ENCODE measurements at places on chromosomes 13 and 19. TPM values are rescaled to one million over a fixed set of nuclear protein-coding genes. Genes with fewer than 3 reads are reported as not detected.
A peak's percentile ranks its signal among the peaks of the same experiment; 100 is the strongest.

DNA sequence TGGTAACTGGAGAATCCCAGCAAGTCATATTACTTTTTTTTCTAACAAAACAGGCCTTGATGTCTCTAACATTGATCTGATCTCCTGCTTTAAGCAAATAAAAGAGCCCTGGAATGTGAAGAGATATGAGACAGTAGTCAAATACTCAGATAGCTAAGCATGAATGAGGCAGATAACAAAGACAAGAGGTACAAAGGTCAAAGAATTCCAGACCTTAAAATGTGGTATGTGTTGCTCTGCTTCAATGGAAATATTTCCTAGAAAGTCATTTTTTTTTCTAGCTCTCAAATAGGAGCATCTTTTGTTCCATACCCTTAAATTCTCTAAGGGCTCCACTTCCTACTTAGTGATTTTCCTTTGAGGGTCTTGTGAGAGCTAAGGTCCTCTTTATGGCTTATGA lies 54.6 kb downstream of the ZNF254 start:
- no peaks in the 10 kb centered on the region for H3K27me3 ChIP-seq
- H3K27ac ChIP-seq: no peak overlapping the region
- no peak for DNase-seq
- H3K4me1 ChIP-seq: no peaks in the 10 kb centered on the region
- no peak overlapping the region for H3K4me3 ChIP-seq

DNA sequence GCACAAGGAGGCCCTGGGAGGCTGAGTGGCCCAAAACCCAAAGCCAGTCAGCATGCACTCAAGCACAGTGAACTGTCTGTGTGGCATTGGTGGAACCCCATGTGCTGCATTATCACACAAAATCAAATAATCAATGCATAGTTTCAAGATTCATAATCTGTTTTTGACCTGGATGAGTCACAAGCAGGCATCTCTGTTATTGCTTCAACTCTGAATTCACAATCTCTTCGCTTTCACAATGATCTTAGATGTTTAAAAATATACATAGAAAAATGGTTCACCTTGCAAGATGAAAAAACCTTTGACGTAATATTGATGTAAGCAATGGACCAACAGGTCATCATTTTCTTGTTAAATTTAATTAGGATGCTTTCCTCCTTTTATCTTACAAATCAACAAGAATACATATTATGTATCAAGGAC lies 455.4 kb downstream of the IRS2 start:
- DNase-seq: no peak
- no peaks in the 10 kb centered on the region for H3K36me3 ChIP-seq
- peaks cover 2% of the 10 kb centered on the region for H3K27me3 ChIP-seq
- H3K4me3 ChIP-seq: no peak overlapping the region

- no peak overlapping the region for H3K4me3 ChIP-seq
- peaks cover 2% of the 10 kb centered on the region for H3K27me3 ChIP-seq
- DNase-seq: no peak
- H3K27ac ChIP-seq: no peak overlapping the region
Observed at GRCh38 chr19:46812977-46813838, 24.8 kb upstream of the SLC1A5 start.

DNA sequence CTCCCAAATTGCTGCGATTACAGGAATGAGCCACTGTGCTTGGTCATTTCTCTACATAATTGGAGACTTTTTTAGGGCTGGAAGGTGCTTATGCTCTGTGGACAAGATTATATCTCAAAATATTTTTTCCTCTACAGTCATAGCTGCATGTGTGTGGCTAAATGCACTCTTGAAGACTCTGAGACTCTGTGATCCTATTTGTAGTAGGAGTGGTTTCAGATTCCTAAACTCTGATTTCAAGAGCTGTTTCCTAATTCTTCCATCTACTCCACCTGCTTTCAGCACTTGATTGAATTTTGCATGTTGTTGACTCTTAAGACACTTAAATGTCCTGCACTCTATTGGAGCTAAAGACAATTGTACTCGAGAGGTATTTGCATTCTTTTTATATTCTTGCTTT lies 78.0 kb downstream of the KLF5 start:
- no peaks in the 10 kb centered on the region for H3K36me3 ChIP-seq
- no peak overlapping the region for H3K4me3 ChIP-seq
- H3K4me1 ChIP-seq: peaks cover 4% of the 10 kb centered on the region
- H3K27ac ChIP-seq: no peak overlapping the region

Gene ELSPBP1
- total RNA-seq: not detected

DNA sequence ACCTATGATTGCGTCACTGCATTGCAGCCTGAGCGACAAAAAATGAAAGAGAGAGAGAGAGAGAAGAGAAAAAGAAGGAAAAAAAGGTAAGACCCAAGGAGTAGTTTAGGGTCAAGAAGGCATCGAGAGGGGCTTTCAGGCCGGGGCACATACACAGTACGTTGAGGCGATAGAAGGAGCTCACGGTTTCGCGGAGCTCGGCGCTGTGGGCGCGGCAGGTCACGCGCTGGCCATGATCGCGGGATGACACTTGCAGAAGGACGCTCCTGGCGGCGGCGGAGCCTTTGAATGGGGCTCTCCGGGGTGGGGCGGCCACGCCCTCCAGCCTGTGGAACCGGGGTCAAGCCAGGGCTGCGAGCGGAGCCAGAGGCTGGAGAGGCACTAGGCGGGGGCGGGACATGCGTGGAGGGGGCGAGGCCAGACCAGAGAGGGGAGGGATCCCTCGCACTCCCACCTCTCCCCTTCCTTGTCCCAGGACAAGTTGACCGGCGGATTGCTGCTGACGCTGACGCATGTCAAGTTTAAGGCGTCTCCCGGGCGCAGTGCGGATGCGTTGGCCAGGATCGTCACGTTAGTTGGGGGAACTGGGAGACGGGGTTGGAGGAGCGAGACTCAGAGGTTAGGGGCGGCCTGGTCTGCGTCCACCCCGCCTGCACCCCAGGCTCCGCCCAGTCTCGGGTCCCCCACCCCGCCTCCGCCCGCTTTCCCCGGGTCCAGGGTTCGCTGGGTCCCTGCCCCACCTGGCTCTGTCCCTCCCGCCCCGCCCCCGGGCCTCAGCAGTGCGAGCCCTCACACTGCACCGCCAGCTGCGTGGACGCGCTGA lies 6.9 kb downstream of the NPHS1 start:
- H3K4me3 ChIP-seq: peak overlapping the region; percentile 72
- peaks cover 23% of the 10 kb centered on the region for H3K27me3 ChIP-seq
- no peaks in the 10 kb centered on the region for H3K36me3 ChIP-seq
- DNase-seq: no peak

DNA sequence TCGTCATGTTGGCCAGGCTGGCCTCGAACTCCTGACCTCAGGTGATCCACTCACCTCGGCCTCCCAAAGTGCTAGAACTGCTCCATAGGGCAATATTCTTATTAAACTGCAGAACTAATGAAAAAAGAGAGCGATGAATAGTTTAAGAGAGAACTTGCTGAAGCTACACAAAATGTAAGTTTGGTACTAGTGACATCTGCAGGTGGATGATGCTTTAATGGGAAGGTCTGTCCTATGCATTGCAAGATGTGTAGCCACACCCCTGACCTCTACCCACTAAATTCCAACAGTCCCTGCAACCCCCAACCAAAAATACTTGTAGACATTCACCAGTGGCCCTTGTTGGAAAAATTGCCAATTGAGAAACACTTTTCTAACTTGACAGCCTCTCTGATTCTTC lies 117.8 kb downstream of the NALCN start:
- no peak for DNase-seq
- no peaks in the 10 kb centered on the region for H3K4me1 ChIP-seq
- H3K4me3 ChIP-seq: no peak overlapping the region

DNA sequence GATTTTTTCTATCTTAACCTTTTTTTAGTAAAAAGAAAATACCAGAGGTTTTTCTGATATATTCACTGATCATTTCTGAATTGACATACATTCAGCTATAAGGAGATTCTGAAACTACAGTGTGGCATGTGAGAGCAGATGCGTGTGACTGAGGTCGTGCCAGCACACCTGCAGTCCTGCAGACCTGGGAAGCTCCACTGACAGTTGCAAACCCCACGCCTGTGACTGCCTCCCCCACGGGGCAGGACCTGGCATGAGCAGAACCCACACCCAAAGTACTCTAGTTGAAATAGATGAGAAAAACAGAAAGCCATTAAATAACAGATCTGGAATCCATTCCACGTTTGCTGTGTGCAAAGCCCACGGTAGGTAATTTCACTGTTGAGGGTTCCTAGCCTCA lies 80.7 kb downstream of the TEX29 start:
- DNase-seq: no peak
- H3K36me3 ChIP-seq: peaks cover 4% of the 10 kb centered on the region
- H3K4me3 ChIP-seq: peak overlapping the region; percentile 4
- H3K4me1 ChIP-seq: peaks cover 4% of the 10 kb centered on the region
- no peak overlapping the region for H3K27ac ChIP-seq

Gene ZNF649
- 17.2 TPM for total RNA-seq

DNA sequence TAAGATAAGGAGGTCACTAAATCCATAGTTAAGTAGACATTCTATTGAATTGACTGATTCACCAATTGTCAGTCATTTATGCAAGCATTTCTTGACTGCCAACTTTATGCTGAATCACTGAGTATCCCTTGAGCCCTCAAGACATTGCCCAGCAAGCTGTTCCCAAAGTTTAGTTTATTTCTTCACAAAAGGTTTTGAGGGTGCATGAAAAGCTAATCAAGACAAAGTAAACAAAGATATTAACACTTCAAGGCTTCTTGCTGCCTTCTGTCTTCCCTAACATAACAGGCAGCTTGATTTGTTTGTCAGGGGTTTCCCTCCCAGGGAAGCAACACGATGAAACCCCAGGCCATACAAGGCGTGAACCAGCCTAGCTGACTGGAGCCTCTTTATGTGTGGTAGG lies 374.4 kb downstream of the SPRY2 start:
- H3K4me1 ChIP-seq: no peaks in the 10 kb centered on the region
- H3K27me3 ChIP-seq: peaks cover 4% of the 10 kb centered on the region
- H3K27ac ChIP-seq: no peak overlapping the region
- no peak for DNase-seq
- no peaks in the 10 kb centered on the region for H3K36me3 ChIP-seq
